ENCODE measurements at places on chromosomes 12 and 14. TPM values are rescaled to one million over a fixed set of nuclear protein-coding genes. Genes with fewer than 3 reads are reported as not detected.

Gene SMCO2
- 0.36 TPM for total RNA-seq

Gene KRT80
- 51.5 TPM for total RNA-seq

Gene ABCD2
- total RNA-seq: not detected

Gene IL26
- not detected for total RNA-seq

GRCh38 chr12:68465227-68465626 is 133.1 kb upstream of the MDM1 start:
- H3K27ac ChIP-seq: peak overlapping the region; percentile 52
- no peaks in the 10 kb centered on the region for H3K36me3 ChIP-seq
- no peaks in the 10 kb centered on the region for H3K4me1 ChIP-seq
- H3K27me3 ChIP-seq: no peaks in the 10 kb centered on the region
- DNase-seq: no peak
- H3K4me3 ChIP-seq: no peak overlapping the region

- no peaks in the 10 kb centered on the region for H3K4me1 ChIP-seq
- H3K36me3 ChIP-seq: peaks cover 8% of the 10 kb centered on the region
- H3K4me3 ChIP-seq: no peak overlapping the region
Measured at GRCh38 chr12:109494348-109494881, 17.0 kb downstream of the UBE3B start.

GRCh38 chr12:127594351-127594970 is 672.5 kb upstream of the TMEM132C start:
- H3K4me1 ChIP-seq: no peaks in the 10 kb centered on the region
- no peaks in the 10 kb centered on the region for H3K27me3 ChIP-seq
- H3K27ac ChIP-seq: no peak overlapping the region
- DNase-seq: no peak
- no peaks in the 10 kb centered on the region for H3K36me3 ChIP-seq

GRCh38 chr12:6540181-6540877 is 6.0 kb downstream of the GAPDH start:
- H3K4me1 ChIP-seq: peaks cover 41% of the 10 kb centered on the region
- peak overlapping the region; percentile 27 for H3K4me3 ChIP-seq
- H3K27me3 ChIP-seq: no peaks in the 10 kb centered on the region

DNA sequence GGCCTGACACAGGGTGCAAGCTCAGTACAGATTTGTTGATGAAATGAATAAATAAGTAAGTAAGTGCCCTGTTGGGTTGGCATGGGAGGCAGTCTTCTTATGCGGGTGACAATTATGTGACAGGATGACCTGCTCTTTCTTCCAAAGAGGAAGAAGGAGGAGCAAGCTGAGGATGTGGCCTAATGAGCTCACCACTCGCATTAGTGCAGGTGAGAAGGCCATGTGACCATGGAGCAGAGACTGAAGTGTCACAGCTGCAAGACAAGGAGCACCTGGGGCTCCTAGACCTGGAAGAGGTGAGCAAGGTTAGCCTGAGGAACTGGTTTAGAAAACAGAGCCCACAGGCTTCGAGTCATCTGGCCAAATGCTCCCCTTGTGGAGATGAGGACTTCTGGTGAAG is 34.9 kb downstream of the LRTM2 start:
- H3K36me3 ChIP-seq: no peaks in the 10 kb centered on the region
- H3K27me3 ChIP-seq: no peaks in the 10 kb centered on the region
- H3K4me1 ChIP-seq: no peaks in the 10 kb centered on the region
- no peak for DNase-seq
- H3K27ac ChIP-seq: no peak overlapping the region

Gene FBRSL1
- 104 TPM for total RNA-seq

- no peaks in the 10 kb centered on the region for H3K4me1 ChIP-seq
- no peaks in the 10 kb centered on the region for H3K27me3 ChIP-seq
- H3K4me3 ChIP-seq: no peak overlapping the region
- H3K27ac ChIP-seq: no peak overlapping the region
- DNase-seq: no peak
Measured at GRCh38 chr14:37443461-37443860, 151.6 kb downstream of the FOXA1 start.

Gene ATG14
- 7.1 TPM for total RNA-seq

- H3K36me3 ChIP-seq: no peaks in the 10 kb centered on the region
- no peak for DNase-seq
- peaks cover 45% of the 10 kb centered on the region for H3K4me1 ChIP-seq
- peak overlapping the region; percentile 84 for H3K27ac ChIP-seq
- no peaks in the 10 kb centered on the region for H3K27me3 ChIP-seq
Measured at GRCh38 chr12:104243971-104244370, 28.4 kb downstream of the TXNRD1 start.

DNA sequence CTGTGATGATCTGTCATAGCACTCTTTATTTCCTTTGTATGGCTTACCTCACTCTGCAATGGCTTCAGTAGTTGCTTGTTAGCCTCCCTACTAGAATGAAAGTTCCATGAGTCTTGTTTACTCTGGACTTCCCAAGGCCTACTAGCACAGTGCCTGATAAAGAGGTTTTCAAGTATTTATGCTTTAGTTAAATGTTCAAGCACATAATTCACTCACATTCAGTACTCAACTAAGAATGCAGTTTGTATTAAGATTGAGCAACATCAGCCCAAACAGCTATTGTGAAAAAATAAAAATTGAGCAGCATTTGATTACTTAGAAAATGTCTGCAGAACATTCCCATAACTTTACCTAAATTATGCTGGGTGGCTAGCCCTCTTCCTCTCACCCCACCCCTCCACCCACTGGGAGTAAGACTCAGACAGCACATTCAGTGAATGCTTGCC is 158.9 kb upstream of the AMIGO2 start:
- no peak for DNase-seq
- no peaks in the 10 kb centered on the region for H3K4me1 ChIP-seq
- no peak overlapping the region for H3K27ac ChIP-seq
- H3K36me3 ChIP-seq: no peaks in the 10 kb centered on the region
- H3K4me3 ChIP-seq: no peak overlapping the region

DNA sequence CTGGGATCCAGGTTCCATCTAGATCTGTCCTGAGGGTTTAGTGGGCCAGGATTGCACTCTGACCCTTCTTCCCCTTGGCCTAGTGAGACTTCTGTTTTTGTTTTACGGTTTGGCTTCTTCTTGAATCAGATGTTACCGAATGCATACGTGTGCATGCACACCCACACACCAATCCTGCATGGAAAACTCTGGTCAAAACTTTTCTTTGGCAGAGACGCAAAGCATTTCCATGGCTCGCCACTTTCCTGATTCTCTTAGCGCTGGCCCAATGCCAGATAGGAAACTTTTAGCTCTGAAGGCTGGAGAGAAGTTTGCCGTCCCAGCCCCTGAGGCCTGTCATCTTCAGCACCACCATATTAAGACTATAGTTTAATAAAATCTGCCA is 67.4 kb upstream of the ACTN1 start:
- no peak for DNase-seq
- H3K4me3 ChIP-seq: no peak overlapping the region
- no peaks in the 10 kb centered on the region for H3K4me1 ChIP-seq
- no peak overlapping the region for H3K27ac ChIP-seq
- no peaks in the 10 kb centered on the region for H3K36me3 ChIP-seq

Gene BICDL1
- 22.2 TPM for total RNA-seq

- no peaks in the 10 kb centered on the region for H3K4me1 ChIP-seq
- H3K27ac ChIP-seq: no peak overlapping the region
- no peak for DNase-seq
Measured at GRCh38 chr12:85681333-85681732, 154.9 kb downstream of the RASSF9 start.

Gene CD4
- total RNA-seq: 0.23 TPM

- H3K27ac ChIP-seq: peak overlapping the region; percentile 62
- no peaks in the 10 kb centered on the region for H3K4me1 ChIP-seq
- no peaks in the 10 kb centered on the region for H3K36me3 ChIP-seq
- H3K27me3 ChIP-seq: no peaks in the 10 kb centered on the region
- DNase-seq: no peak
Measured at GRCh38 chr12:75823475-75823874, 208.1 kb downstream of the PHLDA1 start.

Gene NOS1
- 0.03 TPM for total RNA-seq

DNA sequence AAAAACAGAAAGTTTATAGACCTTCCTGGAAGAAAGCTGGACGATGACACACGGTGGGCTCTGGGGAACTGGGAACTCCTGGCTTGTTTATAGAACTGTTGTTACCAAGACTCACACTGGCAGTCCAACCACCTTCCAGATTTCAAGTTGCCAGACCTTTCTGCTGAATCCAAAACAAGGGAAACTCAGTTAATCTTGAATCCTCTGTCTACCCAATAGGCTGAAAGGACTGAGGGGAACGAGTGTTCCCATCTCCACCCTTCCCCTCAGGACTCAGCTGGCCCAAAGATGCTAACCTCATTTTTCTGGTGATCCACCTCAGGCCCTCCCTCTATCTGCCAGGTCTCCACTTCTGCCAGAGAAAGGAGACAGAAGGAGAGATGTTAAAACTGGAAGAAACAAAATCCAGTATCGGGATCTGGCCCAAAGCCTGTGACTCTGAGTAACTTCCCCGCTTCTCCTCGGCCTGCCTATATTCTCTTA is 231.4 kb downstream of the ANO2 start:
- no peak overlapping the region for H3K4me3 ChIP-seq
- no peaks in the 10 kb centered on the region for H3K36me3 ChIP-seq
- H3K27ac ChIP-seq: no peak overlapping the region
- no peak for DNase-seq
- no peaks in the 10 kb centered on the region for H3K27me3 ChIP-seq

DNA sequence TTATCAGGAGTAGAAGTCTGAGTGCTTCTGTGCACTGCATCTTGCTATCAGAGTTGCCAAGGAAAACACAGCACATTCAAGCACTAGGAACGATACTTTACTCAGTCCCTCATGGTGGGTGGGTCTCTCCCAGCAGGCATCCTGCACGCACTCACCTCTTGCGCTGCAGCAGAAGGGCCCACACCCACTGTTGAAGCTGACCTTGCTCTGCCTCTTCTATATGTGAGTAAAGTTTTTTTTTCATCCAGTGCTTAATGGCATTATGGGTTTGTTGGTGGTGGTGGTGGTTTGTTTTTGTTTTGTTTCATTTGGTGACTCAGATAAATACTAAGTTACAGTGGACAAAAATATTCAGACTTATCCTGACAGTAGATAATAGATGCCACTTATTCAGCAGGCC is 348.5 kb downstream of the EGLN3 start:
- no peak for DNase-seq
- H3K27me3 ChIP-seq: no peaks in the 10 kb centered on the region
- H3K27ac ChIP-seq: no peak overlapping the region
- no peak overlapping the region for H3K4me3 ChIP-seq

Gene DACT1
- total RNA-seq: 0.15 TPM

- H3K4me3 ChIP-seq: no peak overlapping the region
- DNase-seq: no peak
- no peaks in the 10 kb centered on the region for H3K27me3 ChIP-seq
- no peaks in the 10 kb centered on the region for H3K36me3 ChIP-seq
- H3K4me1 ChIP-seq: no peaks in the 10 kb centered on the region
- no peak overlapping the region for H3K27ac ChIP-seq
Measured at GRCh38 chr14:22535126-22535525, 53.9 kb downstream of the DAD1 start.

GRCh38 chr12:15278816-15279658 is 43.3 kb upstream of the PTPRO start:
- no peak overlapping the region for H3K27ac ChIP-seq
- no peaks in the 10 kb centered on the region for H3K36me3 ChIP-seq
- H3K4me1 ChIP-seq: no peaks in the 10 kb centered on the region
- no peak overlapping the region for H3K4me3 ChIP-seq

DNA sequence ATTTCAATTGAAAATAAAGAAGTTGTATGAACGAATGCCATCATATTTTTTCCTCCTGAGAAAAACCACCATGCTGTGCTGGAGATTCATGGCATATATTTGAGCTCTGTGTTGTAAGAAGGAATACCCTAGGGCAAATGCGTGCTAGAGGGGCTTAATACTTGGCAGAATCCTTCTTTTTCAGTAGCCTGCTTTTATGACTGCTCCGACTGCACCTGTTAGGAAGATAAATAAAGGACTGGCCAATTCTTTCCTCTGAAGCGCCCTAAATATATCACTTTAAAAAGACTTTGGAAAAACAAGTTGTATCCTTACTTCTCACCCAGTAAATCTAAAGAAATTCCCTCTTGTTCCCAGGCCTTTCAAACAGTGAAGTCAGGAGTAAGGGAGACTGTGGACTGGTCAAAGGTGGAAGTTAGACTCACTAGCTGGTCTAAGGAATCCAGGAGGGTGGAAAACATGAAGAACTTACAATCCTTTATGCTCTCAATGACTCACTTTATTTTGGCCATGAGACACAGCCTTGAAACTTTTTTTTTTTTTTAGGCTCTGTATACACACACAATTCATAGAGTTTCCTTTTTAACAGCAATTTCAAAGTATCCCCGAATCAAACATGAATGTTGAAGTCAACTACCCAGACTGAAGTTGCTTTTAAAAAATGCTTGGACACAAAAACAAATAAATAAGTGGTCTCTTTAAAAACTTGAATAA is 5.2 kb downstream of the MYBPC1 start:
- H3K4me3 ChIP-seq: no peak overlapping the region
- H3K4me1 ChIP-seq: no peaks in the 10 kb centered on the region
- H3K27ac ChIP-seq: no peak overlapping the region
- H3K36me3 ChIP-seq: no peaks in the 10 kb centered on the region
- peaks cover 2% of the 10 kb centered on the region for H3K27me3 ChIP-seq

Gene REP15
- total RNA-seq: 1.9 TPM

Gene LGR5
- total RNA-seq: 1.9 TPM

DNA sequence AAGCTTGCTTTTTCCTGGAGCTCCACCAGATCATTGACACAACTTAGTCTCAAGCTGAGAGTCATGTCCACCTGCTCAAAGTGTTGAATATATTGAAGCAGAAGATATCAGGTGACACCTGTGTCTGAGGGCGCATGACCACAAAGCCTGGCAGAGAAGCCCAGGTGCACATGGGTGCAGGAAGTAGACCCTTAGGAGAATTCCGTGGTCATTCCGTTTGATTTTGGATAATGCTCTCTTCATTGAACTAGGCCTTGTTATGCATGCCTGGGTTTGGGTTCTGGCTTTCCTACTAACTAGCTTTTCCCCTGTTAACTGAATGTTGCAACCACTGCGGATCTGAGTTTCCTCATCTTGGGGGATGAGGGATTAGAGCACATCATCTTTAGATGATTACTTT is 7.1 kb downstream of the ARHGDIB start:
- no peaks in the 10 kb centered on the region for H3K4me1 ChIP-seq
- no peaks in the 10 kb centered on the region for H3K36me3 ChIP-seq
- DNase-seq: no peak
- no peak overlapping the region for H3K27ac ChIP-seq

Gene TCTN2
- total RNA-seq: 14.7 TPM

Gene RPS6KA5
- total RNA-seq: 2.6 TPM

Gene KCNK10
- 0.28 TPM for total RNA-seq

GRCh38 chr14:91075553-91075952 is 15.1 kb upstream of the RPS6KA5 start:
- no peak overlapping the region for H3K4me3 ChIP-seq
- no peak for DNase-seq
- no peaks in the 10 kb centered on the region for H3K4me1 ChIP-seq
- no peaks in the 10 kb centered on the region for H3K36me3 ChIP-seq

Gene CRACR2A
- total RNA-seq: 0.92 TPM
